ENCODE measurements at places on chromosomes 4 and X.

- no peak for DNase-seq
Observed at GRCh38 chr4:74307170-74307569, 1.1 kb upstream of the EPGN start.

DNA sequence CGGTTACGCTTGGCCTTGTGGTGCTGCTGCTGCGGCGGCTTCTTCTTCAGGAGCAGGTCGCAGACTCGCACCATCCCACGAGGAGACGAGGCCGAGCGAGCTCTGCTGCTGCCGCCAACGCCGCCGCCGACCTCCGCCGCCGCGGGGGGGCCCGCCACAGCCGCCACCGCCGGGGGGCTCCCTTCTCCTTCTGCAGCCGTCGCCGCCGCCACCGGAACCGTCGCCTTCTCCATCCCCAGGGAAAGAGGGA, 237 bp downstream of the ANKRD17 start:
- no peak for DNase-seq

GRCh38 chrX:71191248-71191647, 31.8 kb upstream of the GJB1 start:
- no peak for DNase-seq

DNA sequence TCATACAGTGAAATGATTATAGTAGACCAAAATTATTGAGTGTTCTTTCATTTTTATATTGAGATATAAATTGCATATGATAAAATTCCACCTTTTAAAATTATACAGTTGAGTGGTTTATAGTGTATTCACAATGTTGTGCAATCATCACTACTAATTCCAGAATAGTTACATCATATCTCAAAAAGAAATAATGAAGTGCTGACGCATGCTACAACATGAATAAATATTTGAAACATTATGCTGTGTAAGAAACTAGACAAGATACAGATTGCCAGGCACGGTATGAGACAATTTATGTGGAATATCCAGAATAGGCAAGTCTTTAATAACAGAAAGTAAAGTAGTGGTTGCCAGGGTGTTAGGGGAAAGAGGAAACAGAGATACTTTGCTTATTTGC, 871.7 kb downstream of the FAM133A start:
- no peak for DNase-seq

DNA sequence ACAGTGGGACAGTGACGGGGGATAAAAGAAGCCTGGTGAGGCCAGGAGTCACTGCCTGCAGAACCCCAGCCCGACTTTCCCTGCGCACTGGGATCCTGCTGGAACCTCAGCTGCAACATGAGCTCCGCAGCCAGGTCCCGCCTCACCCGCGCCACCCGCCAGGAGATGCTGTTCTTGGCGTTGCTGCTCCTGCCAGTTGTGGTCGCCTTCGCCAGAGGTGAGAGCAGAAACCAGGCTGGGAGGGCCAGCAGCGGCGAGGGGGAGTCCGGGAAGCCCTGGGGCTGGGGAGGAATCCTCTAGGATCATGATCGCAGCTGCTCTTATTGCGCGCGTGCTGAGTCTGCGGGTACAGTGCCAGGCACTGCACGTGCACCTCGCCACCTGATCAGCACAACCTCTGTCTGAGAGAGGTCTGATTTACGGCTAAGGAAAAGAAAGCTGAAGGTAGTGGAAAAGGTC, at the start of gene PF4V1:
Gene PF4V1, plus strand, starts transcription at position 51 of the 459 bp plus-strand sequence. Its CDS starts 67 bp downstream, at position 118.
- peak; percentile 56 for DNase-seq

GRCh38 chrX:150255441-150256296, 107.4 kb upstream of the MAMLD1 start:
- no peak for DNase-seq

DNA sequence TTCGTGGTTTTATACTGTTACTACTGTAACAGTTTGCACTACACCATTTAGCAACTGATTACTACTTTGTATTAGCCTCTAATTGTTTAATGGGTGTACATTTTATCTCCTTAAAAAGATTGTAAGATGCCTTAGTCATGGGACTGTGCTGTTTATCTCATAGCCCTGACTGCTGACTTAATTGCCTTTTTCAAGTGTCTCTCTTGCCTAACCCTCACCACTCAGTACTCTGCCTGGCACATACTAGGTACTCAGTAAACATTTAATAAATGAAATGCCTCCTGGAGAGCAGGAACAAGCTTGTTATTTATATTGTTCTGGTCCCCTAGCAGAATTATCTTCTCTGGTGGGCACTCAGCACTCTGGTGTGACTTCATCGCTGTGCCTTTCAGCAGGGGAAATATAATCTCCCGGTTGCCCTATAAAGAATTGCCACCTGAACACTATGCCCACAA, 1.7 kb upstream of the STIM2 start:
- no peak for DNase-seq
